ENCODE measurements at places on chromosomes 7 and 10.

DNA sequence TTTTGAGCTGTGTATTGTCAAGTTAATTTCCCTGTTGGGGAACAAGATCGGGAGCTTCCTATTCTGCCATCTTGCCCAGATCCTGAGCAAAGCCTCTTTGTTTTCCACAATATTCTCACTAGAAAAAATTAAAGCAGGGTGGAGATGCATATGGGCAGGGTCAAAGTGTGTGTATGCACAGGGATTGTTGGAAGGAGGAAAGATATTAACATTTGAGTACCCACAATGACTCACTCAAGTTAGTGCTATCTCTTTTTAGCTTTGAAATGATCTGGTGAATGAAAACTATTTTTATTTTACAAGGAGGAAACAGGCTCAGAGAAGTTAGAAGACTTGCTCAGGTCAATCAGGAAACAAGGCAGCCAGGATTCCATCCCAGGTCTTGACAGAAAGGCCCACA lies 6.7 kb upstream of the BTBD16 start:
- no peak for DNase-seq

DNA sequence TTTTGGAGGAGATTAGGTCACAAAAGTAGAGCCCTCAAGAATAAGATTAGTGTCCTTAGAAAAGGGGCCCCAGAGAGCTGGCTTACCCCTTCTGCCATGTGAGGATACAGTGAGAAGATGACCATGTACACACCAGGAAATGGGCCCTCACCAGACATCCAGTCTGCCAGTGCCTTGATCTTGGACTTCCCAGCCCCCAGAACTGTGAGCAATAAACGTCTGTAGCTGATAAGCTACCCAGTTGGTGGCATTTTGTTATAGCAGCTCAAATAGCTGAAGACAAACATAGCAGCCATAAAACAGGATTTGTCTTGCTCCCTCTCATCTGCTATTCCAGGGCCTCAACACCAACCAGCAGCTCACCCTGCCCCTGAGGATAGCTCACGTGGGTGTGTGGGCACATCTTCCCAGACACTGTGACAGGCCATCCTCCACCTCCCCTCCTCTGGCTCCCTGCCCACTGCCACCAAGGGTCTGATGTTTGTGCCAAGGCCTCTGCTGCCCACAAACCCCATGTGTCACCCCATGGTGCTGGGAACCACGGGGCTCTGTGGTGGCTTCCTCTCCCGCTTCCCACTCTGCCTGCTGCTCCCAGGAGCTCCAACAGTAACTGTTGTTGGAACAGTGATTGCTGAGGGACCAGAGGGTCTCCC lies 252.4 kb downstream of the USP6NL start:
- DNase-seq = no peak

GRCh38 chr7:157139111-157139809 lies 534 bp downstream of the UBE3C start:
- DNase-seq = no peak

- DNase-seq = no peak
Observed at GRCh38 chr7:37491919-37492694, 43.4 kb upstream of the ELMO1 start.

DNA sequence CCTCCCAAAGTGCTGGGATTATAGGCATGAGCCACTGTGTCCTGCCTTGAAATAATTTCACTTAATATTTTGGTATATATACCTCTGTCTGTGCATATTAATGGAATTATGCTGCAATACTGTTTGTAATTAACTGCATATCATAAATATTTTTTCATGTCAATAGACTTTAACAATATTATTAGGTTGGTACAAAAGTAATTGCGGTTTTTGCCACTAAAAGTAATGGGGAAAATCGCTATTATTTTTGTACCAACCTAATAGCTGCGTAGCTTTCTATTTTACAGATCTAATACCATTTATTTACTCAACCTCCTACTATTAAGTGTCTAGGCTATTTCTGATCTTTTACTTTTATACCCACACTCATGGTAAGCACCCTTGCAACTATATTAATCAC lies 3.9 kb upstream of the PDE6C start:
- no peak for DNase-seq

GRCh38 chr10:70206762-70207161 lies 26.5 kb downstream of the PPA1 start:
- DNase-seq = no peak

GRCh38 chr10:84907461-84908009 lies 579.1 kb downstream of the CCSER2 start:
- no peak for DNase-seq

DNA sequence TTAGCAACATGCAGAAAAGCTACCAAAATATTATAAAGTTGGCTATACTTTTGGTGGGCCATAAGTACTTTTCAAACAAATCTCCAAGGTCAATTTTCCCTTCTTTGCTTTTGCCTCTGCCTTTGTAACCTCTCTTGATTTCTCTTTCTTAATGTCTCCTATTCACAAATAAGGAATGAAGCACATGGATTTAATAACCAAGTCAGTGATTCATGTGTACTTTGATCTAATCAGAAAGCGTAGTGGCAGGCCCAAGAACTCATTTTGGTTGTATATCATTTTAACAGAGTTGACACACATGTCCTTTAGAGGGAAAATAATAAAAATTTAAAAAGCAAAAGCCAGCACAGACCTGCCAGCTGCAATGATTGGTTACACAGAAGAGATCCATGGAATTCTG lies 93.7 kb downstream of the FZD1 start:
- DNase-seq = no peak

- DNase-seq = no peak
Observed at GRCh38 chr10:86295351-86295750, 71.2 kb downstream of the GRID1 start.

DNA sequence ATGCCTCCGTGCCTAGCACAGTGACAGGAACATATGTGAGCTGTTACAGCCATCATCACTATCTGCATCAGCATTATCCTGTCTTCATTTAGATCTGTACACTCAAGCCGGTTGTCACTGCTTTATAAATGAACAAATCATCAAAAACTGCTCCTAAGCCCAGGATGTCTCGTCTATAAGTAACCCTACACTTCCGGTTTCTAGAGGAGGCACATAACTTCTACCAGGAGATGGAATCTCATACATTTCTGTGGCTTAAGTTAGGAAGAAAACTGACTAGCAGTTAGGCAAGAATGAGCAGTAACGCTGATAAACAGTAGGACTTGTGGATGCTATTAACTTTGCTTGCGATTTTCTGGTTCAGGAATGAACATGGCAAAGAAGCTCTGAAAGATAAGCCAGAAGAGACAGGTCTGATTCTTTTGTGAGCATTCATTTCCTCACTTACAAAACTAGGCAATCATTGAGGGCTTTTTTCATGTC lies 1199.2 kb downstream of the SORCS3 start:
- DNase-seq = no peak

DNA sequence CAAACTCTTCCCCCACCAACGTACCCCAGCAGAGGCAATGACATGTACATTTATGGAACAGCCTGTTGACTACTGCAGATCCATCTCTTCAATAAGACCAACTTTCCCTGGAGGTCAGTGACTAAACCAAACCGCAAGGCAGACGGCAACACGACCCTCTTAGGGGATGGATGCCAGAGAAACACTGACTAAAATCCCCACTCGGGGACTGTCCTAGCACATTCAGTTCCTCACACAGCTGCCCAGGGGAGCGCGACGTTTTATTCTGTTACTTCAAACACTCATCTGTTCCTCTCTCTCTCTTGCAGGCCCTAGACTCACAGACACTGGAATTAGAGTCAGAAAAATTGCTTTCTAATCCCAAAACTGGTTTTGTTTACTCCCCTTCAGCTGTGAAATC lies 146.5 kb upstream of the PRSS1 start:
- no peak for DNase-seq

GRCh38 chr7:82740246-82740848 lies 296.8 kb upstream of the CACNA2D1 start:
- DNase-seq = peak; percentile 41

GRCh38 chr10:113433711-113434110 lies 119.1 kb upstream of the HABP2 start:
- DNase-seq = no peak

DNA sequence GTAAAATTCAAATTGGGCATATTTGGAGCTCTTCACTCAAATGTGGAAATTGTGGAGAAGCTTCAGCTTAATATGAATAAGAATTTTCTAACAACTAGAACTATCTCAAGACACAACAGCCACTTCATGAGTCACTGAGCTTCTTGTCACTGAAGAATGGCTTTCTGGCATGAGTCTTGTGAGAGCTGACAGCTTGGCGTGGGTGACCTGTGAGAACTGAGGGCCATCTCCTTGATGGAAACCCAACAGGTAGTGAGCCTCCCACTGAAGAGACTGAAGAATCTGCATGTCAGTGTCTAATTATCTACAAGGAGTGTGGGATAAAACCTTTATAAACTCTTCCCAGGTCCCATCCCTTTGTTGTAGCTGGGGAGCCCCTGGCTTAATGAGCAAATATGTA lies 66.0 kb downstream of the CLEC2L start:
- DNase-seq = no peak

GRCh38 chr7:24419077-24419476 lies 135.1 kb downstream of the NPY start:
- DNase-seq = no peak

DNA sequence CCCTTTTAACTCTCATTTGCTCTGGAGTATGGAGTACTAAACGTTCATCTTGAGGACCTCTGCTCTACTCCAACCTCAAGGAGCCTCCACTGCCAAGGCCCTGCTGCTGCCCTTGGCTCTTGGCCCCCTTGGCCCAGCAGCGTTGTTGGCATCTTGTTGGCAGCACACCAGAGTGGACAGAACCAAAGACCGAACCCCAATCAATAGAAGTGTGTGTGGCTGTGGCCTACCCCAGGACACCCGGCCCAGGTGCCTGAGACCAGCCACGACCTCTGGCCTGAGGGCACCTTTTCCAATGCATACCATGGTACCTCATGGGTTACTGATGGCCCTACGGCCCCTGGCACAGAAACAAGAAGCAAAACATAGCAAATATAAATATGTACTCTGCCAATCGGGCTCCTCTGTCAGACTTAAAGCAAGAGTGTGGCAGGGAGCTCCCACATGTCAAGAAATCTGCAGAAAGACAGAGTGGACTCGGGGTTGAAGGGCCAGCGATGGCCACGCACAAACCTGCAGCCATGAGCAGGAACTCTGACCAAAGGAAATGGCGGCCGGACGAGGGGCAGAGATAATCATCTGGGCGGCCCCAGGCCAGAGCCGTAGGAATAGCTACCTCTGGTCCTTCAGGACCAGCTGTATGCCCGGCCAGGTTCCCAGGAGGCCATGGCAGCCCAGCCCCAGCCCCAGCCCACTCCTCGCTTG lies 2.9 kb downstream of the NPC1L1 start:
- no peak for DNase-seq

DNA sequence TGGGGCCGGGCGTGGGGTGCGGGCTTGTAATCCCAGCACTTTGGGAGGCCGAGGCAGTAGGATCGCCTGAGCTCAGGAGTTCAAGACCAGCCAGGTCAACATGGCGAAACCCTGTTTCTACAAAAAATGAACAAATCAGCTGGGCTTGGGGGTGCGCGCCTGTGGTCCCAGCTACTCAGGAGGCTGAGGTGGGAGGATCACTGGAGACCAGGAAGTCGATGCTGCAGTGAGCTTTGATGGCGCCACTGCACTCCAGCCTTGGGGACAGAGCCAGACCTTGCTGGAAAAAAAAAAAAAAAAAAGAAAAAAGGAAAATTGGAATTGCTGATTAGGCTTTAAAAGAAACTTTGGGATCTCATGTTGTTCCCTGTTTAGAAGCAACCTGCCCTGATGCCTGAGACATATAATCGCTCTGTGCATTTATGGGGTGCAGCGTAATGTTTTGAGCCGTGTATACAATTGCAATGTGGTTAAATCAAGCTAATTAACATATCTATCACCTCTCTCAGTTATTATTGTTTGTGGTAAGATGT lies 851 bp downstream of the AKR1E2 start:
- no peak for DNase-seq

- no peak for DNase-seq
Observed at GRCh38 chr7:124989911-124990310, 60.3 kb upstream of the POT1 start.

- no peak for DNase-seq
Observed at GRCh38 chr7:91199601-91200000, 64.6 kb upstream of the FZD1 start.

- DNase-seq = no peak
Observed at GRCh38 chr10:13439313-13440184, 89.3 kb downstream of the BEND7 start.

Measured in smooth muscle cell of the brain vasculature (primary cell).